Ascending aorta (tissue), 2 donors: ENCODE measurements at places on chromosomes 11 and 22. TPM values are rescaled to one million over a fixed set of nuclear protein-coding genes. Genes with fewer than 3 reads are reported as not detected.

DNA sequence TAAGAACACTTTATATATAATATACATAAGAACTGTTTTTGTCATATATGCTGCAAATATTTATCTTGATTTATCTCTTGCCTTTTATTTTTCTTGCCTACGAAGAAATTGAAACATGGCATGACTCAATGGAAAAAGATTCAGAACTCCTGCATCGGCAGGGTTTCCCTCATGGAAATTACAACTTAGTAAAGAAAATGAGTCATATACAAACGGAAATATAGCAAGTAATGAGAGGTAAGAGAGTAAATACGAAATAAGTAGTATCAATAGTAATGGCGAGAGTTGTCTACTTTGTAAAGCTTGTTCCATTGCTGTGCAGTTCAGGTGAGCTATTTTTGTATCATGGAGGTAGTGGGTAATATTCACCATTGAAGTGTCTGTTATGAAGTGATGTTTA is 350.4 kb downstream of the DDX10 start:
- no peak overlapping the region for H3K4me3 ChIP-seq
- H3K27me3 ChIP-seq = no peaks in the 10 kb centered on the region
- H3K36me3 ChIP-seq = no peaks in the 10 kb centered on the region
- no peaks in the 10 kb centered on the region for H3K4me1 ChIP-seq
- DNase-seq = no peak
- no peak overlapping the region for H3K27ac ChIP-seq

- no peaks in the 10 kb centered on the region for H3K27me3 ChIP-seq
- DNase-seq = no peak
- no peak overlapping the region for H3K4me3 ChIP-seq
- no peaks in the 10 kb centered on the region for H3K36me3 ChIP-seq
- H3K27ac ChIP-seq = no peak overlapping the region
Measured at GRCh38 chr22:37126882-37127281, 17.4 kb upstream of the TMPRSS6 start.

GRCh38 chr11:97247601-97248000 is 857.8 kb downstream of the JRKL start:
- H3K36me3 ChIP-seq = no peaks in the 10 kb centered on the region
- no peaks in the 10 kb centered on the region for H3K27me3 ChIP-seq
- H3K4me3 ChIP-seq = no peak overlapping the region
- DNase-seq = no peak
- H3K4me1 ChIP-seq = no peaks in the 10 kb centered on the region
- no peak overlapping the region for H3K27ac ChIP-seq

Gene MRGPRF
- 209 TPM for total RNA-seq

Gene UBQLN3
- not detected for total RNA-seq
